ENCODE measurements at places on chromosomes 11 and 22.

DNA sequence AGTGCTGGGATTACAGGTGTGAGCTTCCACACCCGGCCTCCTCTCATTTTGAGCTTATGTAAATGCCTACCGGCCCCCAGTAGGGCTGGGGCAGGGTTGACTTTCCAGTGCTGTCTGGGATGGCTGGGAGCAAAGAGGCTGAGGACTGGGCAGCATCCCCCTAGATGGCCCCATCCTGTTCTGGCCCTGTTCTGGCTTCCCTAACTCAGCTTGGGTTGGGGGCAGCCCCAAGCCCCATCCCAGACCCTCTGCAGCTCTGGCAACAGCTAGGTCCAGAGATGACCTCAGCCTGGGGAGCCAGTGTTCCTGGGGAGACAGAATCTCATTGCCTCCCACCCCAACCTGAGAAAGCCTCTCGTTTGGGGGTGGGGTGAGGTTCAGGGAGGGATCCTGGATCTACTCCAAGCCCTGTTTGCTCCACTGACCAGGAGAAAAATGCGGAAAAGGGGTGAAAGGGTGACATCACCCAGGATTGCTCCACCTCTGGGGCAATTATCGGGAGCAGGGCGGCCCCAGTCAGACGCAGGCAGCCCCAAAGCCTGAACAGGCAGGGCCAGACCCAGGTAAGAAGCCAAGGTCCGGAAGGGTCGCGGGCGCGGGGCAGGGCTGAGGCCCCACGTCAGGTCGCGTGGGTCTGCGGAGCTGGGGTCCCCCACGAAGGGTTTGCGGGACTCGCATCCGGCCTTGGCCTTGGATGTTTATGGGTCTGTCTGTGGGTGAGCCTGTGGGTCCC lies at the start of gene PNPLA2:
PNPLA2 (plus strand) TSS at position 519 of the 733 bp plus-strand sequence. CDS start 805 bp downstream, outside the sequence.
- no peak for DNase-seq

DNA sequence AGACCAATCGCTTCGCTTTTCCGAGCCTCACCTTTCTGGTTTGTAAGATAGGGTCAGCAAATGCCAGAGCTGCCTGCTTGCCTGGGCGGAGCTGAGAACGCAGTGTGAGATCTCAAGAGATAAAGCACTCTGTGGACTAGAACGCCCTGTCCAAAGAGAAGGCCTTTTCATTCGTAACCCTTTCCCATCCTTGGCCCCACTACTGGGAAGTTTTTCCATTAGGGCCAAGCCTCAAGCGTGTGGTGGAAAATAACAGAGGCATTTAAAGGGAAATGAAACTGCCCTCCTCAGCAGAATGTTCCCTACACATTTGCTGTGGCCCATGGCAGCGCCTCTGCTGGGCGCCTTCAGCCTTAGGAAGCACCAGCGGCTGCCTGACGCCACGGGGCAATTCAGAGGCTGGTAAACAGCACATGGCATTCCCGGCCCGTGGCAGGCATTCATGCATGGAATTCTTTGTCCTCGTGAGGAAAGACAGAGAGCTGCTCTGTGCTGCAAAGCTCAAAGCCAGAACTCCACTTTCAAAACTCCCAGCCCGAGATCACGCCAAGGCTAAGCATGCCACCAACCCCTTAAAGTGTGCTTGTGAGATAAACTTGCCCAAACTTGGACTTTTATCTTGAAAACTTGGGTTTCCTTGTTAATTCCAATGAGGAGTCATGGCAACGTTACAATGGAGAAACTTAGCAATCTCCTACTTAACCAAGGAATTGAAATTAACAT lies 38.1 kb downstream of the AHNAK start:
- DNase-seq, result no peak

GRCh38 chr11:79071190-79071589 lies 369.6 kb downstream of the TENM4 start:
- no peak for DNase-seq

DNA sequence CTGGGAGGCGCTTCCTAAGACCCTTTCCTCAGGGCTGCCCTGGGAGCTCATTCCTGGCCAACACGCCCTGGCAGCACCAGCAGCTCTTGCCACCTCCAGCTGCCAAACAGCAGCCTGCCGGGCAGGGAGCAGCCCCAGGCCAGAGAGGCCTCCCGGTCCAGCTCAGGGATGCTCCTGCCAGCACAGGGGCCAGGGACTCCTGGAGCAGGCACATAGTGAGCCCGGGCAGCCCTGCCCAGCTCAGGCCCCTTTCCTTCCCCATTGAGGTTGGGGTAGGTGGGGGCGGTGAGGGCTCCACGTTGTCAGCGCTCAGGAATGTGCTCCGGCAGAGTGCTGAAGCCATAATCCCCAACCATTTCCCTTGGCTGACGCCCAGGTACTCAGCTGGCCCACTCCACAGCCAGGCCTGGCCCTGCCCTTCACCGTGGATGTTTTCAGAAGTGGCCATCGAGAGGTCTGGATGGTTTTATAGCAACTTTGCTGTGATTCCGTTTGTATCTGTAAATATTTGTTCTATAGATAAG lies 7.6 kb downstream of the SLC39A13 start:
- no peak for DNase-seq

DNA sequence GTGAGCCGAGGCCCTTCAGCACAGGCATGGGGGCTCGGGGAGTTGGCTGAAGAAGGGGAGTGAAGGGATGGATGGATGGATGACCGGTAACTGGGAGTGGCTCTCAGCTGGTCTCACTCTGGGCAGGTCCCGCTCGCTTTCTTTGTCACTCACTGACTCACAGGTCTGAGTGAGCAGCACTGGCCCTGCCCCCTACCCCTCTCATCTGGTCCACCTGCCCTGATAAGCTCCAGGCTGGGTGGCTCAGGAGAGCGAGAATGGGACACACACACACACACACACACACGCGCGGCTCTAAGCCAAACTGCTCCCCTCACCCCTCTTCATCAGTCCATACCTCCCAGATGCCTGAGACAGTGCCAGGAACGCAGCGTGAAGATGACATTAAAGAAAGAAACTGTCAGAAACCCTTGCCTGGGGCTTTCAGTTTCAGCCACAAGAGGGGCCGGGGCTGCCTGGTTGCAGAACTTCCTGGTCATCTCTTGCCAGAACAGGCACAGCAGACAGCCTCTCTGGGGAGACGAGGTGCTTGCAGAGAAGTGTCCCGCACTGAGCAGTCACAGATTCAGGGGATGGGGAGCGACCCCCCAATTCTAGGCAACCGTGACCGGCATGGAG lies 16.5 kb upstream of the SHISAL1 start:
- DNase-seq, result no peak

DNA sequence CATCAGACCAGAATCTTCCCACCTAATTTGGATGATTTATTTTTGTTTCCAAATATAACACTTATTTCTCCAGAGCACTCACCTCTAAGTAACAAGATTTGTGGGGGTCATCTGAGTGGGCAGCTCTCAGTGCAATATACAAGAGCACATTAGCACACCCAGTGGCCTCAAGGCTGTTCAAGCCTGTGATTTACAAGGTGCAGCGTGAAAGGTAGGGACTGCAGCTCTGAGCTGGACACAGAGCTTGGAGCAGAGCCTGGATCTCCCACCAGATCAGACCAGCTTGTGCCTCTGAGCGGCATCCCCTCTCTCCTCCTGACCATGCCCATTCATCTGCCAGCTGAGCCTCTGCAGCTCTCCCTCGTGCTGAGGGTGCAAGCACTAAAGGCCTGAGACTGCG lies 323.3 kb upstream of the ZC3H12C start:
- no peak for DNase-seq

DNA sequence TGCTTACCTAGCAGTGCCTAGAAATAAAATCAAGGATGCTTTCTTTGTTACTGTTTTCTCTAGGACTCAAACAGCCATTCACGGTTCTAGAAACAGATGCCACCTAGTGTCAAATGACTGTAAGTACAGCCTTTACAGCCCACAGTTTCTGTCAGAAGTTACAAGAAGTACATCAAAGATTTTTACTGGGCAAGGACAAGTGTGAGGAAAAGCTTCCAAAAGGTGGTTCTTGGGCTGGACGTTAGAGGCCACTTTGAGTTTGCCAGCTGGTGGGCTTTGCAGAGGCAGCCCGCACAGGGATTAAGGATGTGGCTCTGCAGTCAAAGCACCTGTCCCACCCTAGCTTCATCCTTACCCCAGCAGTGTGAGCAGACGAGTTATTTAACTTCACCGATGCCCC lies 6.9 kb downstream of the KMT5B start:
- DNase-seq, result peak; percentile 58

GRCh38 chr11:68012044-68012842 lies 2.1 kb downstream of the ALDH3B1 start:
- no peak for DNase-seq

DNA sequence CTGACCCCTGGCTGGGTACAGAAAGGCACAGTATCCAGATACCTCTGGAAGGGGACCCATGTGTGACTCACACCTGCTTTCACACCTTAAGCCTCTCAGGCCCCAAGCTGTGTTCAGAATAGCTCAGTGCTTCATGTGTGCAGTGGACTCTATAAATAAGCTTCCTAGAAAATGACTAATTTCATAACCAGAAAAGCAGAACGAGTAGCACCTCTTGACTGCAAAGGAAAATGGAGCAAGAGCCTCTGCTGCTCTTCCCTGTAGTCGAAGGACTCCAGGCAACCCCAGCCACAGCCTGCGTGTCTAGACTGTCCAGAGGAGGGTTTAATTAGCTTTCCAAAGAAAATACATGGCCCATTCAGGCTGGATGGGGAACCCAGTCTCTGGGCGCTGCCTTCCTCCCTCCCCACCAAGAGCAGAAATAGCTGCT lies 23.1 kb downstream of the PTPN5 start:
- DNase-seq, result no peak

DNA sequence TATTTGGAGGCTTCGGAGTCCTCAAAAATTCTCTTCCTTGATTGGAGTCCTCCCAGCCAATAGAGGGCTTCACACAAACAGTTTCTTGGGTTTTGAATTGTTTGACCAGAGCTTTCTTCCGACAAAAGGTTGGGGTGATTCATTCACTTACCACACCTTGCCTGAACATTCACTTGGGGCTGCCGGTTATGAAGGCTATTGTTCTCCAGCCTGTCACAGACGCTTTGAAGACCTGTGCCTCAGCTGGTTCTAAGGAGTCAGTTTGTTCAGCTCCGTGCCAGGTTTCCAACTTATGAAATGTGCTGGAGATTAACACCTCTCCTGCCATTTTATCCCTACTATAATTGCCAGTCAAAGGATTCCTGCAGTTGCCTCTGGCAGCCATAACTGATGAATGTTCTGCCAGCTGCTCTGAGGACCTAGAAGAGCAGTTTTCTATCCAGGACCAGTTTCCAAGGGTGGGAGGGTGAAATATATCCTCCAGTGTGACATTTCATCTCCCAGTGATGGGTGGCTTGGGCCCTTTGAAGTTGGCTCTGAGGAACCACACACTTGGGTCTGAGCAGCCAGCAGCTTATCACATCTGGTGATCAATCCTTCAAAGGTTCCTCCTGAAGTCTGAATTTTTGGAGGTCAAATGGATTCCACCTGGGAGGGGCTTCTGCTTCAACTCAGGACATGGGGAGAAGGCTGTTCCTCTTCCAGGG lies 31.4 kb downstream of the LIMK2 start:
- no peak for DNase-seq

DNA sequence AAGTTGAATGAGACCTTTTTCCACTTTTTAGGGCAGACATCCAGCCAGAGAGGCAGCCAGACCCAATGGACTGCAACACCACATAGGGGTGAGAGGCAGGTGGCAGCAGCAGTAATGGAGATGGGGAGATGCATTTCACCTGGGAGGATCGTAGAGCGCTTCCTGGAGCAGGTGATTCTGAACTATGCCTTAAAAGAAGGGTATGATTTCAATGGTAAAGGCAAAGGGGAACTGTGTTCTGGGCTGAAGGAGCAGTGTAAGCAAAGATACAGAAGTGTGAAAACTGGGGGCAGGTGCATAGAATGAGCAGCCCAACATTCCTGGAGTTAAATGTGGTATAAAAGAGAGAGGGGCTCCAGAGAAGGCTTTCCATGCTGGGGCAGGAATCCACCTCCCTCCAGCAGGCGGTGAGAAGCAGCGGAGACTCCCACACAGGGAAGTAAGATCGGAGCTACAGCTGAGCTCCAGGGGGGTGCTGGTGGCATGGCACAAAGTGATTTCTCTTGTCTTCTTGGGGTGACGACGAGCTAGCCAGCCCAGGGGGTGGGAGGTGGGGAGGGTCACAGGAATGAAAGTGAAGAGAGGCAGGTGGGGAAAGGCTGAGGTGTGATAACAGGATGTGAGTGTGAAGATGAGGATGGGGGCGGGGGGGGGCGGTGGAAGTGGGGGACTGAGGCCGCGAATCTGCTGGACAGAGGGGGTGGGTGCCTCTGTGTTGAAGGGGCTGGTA lies 4.3 kb upstream of the SERHL2 start:
- no peak for DNase-seq
